Stomach (tissue), 19 donors: ENCODE measurements at places on chromosomes 16 and 17. TPM values are rescaled to one million over a fixed set of nuclear protein-coding genes. Genes with fewer than 3 reads are reported as not detected.
A peak's percentile ranks its signal among the peaks of the same experiment; 100 is the strongest.

GRCh38 chr16:58884141-58884540, 150.0 kb upstream of the GOT2 start:
- no peaks in the 10 kb centered on the region for H3K27me3 ChIP-seq
- no peak overlapping the region for H3K27ac ChIP-seq
- H3K4me3 ChIP-seq, result no peak overlapping the region
- no peak for DNase-seq

DNA sequence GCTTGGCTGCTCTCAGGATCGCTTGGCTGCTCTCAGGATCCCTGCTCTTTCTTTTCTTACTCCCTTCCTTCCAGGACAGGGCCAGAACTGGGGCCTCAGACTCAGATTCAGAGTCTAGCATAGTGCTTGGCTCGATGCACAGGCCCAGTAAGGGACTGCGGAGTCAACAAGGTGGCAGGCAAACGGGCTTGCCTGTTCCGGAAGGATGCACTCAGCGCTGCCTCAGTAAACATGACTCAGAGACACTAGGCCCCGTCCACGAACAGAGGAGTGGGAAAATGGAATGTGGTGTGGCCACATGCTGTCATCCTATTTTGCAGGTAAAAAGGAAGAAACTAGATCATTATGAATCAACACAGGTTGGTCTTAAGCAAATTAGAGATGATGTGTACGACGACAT, 9.8 kb downstream of the SPHK1 start:
- no peaks in the 10 kb centered on the region for H3K27me3 ChIP-seq
- peaks cover 3% of the 10 kb centered on the region for H3K4me1 ChIP-seq
- no peak overlapping the region for H3K27ac ChIP-seq
- no peak for DNase-seq

SLC5A11 gene
- total RNA-seq, result not detected

DNA sequence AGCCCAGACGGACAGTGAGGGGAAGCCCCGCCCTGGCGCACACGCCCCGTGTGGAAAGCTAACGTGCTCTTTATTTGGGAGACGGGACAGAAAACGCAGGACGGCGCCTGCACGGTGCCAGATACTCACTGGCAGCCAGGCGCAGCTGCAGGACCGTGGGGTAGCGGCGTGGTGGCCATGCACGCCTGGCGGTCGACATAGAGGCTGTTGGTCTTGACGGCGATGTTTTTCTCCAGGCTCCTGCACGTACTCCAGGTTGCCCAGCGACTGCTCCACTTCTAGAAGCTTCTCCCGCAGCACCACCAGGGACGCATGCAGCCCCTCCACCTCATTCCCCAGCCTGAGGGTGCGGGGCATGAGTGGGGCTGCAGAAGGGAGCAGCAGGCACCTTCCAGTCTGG, 5.1 kb upstream of the C1QTNF8 start:
- H3K27ac ChIP-seq, result no peak overlapping the region
- H3K4me1 ChIP-seq, result peaks cover 5% of the 10 kb centered on the region
- H3K4me3 ChIP-seq, result no peak overlapping the region
- DNase-seq, result no peak
- peaks cover 100% of the 10 kb centered on the region for H3K27me3 ChIP-seq
- H3K36me3 ChIP-seq, result no peaks in the 10 kb centered on the region

TM4SF5 gene
- 9.5 TPM for total RNA-seq

DNA sequence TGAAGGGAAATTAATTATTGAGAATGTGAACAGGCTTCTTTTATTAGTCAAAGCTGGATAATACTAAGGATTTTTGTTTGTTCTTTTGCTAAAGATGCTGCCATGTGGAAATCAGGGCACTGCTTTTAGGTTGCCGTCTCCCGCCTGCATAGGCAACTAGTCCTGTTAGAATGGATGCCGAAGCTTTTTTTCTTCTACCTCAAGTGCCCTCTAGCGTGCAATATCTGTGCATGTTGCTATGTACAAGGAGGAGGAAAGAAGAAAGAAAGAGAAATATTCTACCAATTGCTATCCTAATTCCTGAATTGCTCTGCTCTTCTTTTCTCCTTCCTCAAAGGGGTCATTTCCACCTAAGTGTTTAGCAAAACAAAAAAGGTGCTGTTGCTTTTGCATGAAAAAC, 5.2 kb upstream of the CDH8 start:
- peaks cover 32% of the 10 kb centered on the region for H3K27me3 ChIP-seq
- no peaks in the 10 kb centered on the region for H3K4me1 ChIP-seq
- H3K4me3 ChIP-seq, result no peak overlapping the region

DNA sequence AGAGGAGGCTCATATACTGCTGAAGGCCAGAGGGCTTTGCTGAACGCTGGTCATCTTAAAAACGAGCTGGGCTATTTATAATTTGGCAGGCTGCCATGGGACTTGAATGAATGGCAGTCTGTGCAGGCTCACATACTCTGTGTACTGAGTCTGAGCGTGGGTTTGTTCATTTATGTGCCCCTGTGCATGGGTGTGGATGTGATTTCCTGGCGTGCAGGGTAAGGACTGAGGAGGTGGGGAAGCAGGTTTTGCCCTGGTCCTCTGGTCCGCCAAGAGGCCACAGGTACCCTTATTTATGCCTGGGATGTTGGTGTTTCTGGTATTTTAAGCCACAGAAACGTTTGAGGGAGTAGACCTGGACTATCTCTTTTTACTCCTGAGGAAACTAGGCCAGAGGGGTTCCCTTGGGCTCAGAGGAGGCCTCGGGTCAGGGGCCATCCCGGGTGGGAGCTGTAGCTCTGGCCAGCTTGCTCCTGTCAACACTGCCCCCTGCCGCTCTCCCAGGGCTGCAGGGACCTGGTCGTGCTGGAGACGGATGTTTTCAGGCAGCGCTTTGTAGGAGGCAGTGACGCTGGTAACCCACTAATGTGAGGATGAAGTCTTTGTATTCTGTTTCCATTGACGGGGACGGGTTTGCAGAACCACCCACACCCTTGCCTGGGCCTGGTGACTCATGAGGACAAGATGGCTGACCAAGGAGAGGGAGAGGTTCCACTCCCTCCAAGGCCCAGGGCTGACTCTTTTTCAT, 184.4 kb downstream of the MSI2 start:
- peak overlapping the region; percentile 10 for H3K27ac ChIP-seq
- no peaks in the 10 kb centered on the region for H3K36me3 ChIP-seq
- peak; percentile 60 for DNase-seq
- H3K4me3 ChIP-seq, result no peak overlapping the region
- H3K4me1 ChIP-seq, result peaks cover 36% of the 10 kb centered on the region

- no peaks in the 10 kb centered on the region for H3K36me3 ChIP-seq
- no peak overlapping the region for H3K27ac ChIP-seq
- H3K4me1 ChIP-seq, result peaks cover 7% of the 10 kb centered on the region
- H3K4me3 ChIP-seq, result no peak overlapping the region
- H3K27me3 ChIP-seq, result peaks cover 7% of the 10 kb centered on the region
Measured at GRCh38 chr16:7408700-7409365, 76.2 kb downstream of the RBFOX1 start.

FAM20A gene
- 26.8 TPM for total RNA-seq

GRCh38 chr16:79283578-79283977, 317.0 kb downstream of the MAF start:
- no peak overlapping the region for H3K27ac ChIP-seq
- peaks cover 6% of the 10 kb centered on the region for H3K4me1 ChIP-seq
- no peak overlapping the region for H3K4me3 ChIP-seq
- no peaks in the 10 kb centered on the region for H3K27me3 ChIP-seq
- no peak for DNase-seq
- no peaks in the 10 kb centered on the region for H3K36me3 ChIP-seq

TBX21 gene
- total RNA-seq, result not detected

DNA sequence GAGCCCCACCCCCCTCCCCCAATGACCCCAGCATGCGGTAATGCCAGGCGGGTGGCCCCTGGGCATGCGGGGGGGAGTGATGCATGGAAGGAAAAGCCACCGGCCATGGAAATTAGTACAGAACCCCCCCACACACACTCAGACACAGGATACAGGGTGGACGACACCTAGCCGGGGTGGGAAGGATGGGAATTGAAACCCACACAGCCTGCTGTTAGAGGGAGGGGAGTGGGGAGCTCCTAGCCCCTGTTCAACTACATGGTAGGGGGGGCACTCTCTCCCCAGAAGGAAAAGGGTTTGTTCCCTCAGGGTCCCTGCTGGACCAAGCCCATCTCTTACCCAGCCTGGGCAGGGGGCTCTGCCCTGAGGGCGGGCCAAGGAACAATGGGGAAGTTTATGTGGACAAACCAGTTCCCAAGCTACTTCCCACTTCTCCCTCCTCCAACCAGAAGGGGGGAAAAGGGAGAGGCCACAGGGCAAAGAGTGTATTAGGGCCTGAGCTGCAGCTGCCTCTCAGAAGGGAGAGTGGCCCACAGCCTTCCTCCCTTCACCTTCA, 5.2 kb downstream of the TMUB2 start:
- H3K4me3 ChIP-seq, result no peak overlapping the region
- peak; percentile 87 for DNase-seq
- peaks cover 45% of the 10 kb centered on the region for H3K36me3 ChIP-seq
- H3K4me1 ChIP-seq, result peaks cover 57% of the 10 kb centered on the region

GRCh38 chr16:85665929-85666328, 22.8 kb downstream of the GINS2 start:
- no peaks in the 10 kb centered on the region for H3K4me1 ChIP-seq
- no peaks in the 10 kb centered on the region for H3K27me3 ChIP-seq
- DNase-seq, result no peak
- peaks cover 99% of the 10 kb centered on the region for H3K36me3 ChIP-seq

DNA sequence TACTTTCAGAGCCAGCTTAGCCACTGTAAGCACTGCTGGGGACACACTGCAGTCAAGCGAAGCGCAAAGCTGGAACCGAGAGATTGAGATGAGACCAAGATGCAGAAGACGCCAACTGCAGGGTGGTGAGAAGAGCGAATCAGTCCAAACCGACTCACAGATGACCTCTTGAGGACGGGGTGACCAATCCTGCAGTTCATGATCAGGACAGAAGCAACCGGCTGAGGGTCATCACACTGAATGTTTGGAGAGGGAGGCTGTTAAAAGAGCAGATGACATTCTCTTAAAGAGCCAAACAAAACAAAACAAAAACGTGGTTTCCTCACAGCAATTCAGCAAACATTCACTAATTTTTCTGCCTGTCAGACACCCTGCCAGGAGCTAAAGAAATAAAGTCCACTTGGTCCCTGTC, 8.5 kb downstream of the HASPIN start:
- no peaks in the 10 kb centered on the region for H3K4me1 ChIP-seq
- no peak overlapping the region for H3K4me3 ChIP-seq
- H3K27me3 ChIP-seq, result no peaks in the 10 kb centered on the region
- DNase-seq, result no peak
- no peaks in the 10 kb centered on the region for H3K36me3 ChIP-seq
- H3K27ac ChIP-seq, result no peak overlapping the region

AP1G1 gene
- 174 TPM for total RNA-seq

DNA sequence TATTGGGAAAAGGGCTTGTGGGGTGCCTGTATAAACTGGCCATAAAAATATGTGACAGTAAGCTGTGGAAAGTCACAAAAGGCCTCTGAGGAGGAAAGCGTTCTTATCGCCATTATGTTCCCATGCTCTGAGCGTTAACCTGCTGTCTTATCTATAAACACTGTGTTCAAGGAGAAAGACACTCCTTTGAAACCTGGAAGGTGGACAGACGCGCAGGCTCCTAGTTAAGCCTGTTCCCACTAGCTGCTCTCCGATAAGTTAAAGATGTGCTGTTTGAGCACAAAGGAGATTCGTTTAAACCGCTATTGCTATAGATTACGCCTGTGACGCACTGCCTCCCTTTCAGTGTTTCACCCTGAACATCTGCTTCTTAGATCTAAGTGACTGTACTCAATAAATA, 5.2 kb downstream of the ALOX12B start:
- H3K4me3 ChIP-seq, result no peak overlapping the region
- no peak for DNase-seq
- H3K27ac ChIP-seq, result no peak overlapping the region
- peaks cover 20% of the 10 kb centered on the region for H3K4me1 ChIP-seq

DNA sequence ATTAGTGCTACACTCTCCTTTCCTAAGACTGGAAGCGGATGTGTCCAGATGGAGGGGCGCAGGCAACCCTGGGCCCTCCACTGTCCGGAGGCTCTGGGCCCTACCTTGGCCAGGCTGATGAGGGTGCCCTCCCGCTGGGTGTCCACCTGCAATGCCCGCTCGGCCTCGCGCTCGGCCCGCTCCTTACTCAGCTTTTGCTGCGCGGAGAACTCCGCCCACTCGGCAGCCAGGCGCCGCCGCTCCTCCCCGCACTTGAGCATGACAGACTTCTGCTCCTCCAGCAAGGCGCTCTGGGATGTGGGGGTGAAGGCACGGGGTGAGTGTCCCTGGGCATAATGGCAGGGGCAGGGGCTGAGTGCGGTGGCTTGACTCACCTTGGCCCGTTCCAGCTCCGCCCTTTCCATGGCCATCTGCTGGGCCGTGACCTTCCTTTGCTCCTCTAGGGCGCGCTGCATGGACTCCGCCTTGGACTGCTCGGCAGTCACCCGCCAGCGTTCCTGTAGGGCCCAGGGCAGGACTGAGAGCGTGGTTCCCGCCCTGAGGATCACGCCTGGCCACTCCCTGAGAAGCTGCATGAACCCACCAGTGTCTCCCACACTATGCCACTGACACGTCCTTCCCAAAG, 10.1 kb upstream of the MRPL38 start:
- no peak overlapping the region for H3K27ac ChIP-seq
- peaks cover 19% of the 10 kb centered on the region for H3K4me1 ChIP-seq
- H3K4me3 ChIP-seq, result no peak overlapping the region

DNA sequence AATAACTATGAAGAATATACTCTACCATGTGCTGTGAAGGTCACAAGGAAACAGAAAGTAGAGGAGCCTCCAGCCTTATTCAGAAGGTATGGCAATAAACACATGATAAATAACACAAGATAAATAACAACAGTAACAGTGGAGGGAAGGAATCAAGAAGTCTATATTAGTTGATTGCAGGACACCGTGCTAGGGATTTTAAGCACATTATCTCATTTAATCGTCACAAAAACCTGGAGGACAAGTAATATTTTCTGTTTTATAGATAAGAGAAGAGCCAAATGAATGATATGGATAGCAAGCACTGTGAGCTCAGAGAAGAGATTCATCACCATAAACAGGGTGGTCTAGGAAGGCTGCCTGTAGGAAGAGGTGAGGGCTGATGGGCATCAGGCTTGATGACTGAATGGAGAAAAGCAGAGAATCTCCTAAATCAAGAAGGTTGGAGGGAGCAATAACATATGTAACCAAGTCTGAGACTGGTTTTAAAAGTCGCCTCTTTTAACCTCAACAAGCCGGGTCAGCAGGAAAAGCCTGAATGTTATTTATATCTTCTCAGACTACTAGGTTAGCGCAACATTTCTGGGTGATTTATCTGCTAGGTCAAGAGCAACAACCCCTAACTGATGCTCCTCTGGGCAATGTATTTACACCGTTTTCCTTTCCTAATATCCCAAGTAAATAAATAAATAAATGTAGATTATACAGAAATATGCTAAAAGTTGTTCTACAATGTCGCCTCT, 8.3 kb downstream of the TOM1L2 start:
- H3K4me1 ChIP-seq, result peaks cover 10% of the 10 kb centered on the region
- no peak for DNase-seq
- no peaks in the 10 kb centered on the region for H3K27me3 ChIP-seq
- H3K4me3 ChIP-seq, result no peak overlapping the region
- no peak overlapping the region for H3K27ac ChIP-seq
- H3K36me3 ChIP-seq, result no peaks in the 10 kb centered on the region
